ENCODE measurements at places on chromosomes 3 and 15.

DNA sequence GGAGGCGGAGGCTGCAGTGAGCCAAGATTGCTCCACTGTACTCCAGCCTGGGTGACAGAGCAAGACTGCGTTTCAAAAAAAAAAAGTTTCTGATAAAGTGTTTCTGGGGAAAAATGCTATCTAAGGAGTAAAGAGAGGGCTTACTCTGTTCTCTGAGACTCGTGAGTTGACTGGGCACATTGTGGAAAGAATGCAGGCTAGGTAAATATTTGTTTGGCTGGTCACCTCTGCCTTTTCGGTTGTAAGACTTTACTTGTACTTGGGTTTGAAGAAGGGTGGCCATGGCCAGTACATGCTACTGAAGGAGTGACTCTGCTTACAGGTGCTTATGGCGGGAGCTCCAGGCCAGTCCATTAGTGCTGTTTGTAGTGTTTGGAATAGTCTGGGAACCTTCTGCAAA lies 68.7 kb downstream of the RUBCN start:
- DNase-seq = no peak

GRCh38 chr15:88805031-88805780 lies 2.0 kb downstream of the ACAN start:
- DNase-seq = no peak

DNA sequence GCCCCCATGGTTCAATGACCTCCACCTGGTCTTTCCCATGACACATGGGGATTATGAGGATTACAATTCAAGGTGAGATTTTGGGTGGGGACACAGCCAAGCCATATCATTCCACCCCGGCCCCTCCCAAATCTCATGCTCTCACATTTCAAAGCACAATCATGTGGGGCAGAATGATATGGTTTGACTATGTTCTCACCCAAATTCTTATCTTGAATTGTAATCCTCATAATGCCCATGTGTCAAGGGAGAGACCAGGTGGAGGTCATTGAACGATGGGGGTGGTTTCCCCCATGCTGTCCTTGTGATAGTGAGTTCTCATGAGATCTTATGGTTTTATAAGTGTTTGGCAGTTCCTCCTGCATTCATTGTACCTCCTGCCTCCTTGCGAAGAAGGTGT lies 2.4 kb upstream of the CLEC3B start:
- DNase-seq = no peak

GRCh38 chr3:152785051-152785450 lies 49.9 kb upstream of the P2RY1 start:
- no peak for DNase-seq

- DNase-seq = no peak
Measured at GRCh38 chr15:73922186-73923151, 3.8 kb upstream of the LOXL1 start.

- DNase-seq = no peak
Measured at GRCh38 chr15:101827257-101827656, 15.3 kb downstream of the OR4F15 start.

DNA sequence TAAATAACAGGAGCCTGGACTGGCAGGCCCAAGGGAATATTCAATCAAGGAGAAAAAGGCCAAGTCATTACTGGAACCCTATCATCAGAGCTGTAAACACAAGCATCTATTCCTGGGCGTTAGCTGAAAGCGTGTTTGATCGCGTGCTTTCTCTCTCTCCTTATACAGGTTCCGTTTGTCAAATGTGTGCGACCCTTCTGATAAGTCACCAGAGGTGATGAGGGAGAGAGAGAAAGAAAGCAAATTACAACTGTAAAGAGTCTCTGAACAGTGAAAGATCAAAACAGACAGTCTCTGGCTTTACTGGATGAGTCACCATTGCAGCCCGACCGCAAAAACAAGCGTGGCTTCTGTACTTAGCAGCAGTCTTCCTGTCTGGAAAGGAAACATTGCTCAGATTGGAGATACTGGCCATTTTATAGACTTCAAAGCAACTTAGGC lies 39.5 kb upstream of the TPRG1 start:
- DNase-seq = peak; percentile 52

- no peak for DNase-seq
Measured at GRCh38 chr3:154764856-154765640, 315.1 kb upstream of the MME start.

- no peak for DNase-seq
Measured at GRCh38 chr3:105827959-105828358, 40.9 kb downstream of the CBLB start.

DNA sequence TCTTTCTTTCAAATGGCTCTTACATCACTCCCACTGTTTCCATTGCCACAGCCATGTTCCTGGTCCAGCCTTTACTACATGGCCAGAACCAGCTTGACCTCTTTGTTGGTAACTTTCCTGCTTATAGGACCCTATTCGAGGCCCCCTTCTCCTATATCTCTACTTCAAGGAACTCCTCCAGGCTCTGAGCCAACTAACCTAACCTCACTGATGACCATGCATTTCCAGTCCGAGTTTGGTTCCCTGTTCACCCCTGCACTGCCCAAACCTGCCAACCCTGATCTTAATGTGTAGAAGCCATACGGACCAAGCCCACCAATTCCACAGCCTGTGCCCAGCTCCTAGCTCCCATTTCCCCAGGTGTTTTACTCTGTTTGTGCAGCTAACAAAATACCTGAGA lies 38.4 kb upstream of the TIPARP start:
- DNase-seq = no peak

DNA sequence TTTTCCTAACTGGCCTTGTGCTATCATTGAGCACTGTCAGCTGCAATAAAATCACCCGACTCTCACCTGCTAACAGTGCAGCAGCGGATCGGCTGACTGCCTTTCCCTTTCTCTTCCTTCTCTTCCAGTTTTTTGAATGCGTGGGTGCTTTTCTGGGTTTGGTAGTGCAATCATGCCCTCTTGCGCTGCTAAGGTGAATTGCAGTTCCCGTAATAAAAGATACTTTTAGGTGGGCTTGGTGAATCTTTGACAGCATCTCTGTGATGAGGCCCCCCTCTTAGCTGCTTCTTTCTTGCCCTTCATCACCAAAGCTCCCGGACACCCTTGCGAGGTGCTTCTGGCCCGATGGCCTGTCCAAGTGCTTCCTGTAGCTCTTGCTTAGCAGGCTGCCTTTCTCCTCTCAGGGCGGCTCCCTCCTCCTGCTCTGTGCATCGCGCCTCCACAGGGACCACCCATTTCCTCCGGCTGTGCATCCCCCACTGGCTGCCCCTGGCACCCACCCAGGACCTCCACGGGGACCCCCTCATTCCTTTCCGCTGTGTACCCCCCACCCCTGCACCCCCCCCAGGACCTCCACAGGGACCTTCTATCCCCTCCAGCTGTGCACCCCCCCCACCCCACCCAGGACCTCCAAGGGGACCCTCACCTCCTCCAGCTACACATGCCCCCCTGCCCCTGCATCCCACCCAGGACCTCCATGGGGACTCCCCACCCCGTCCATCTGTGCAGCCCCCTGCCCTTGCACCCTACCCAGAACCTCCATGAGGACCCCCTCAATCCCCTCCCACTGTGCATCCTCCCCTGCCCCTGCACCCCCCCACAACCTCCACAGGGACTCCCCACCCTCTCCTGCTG lies 50.8 kb upstream of the RPL32 start:
- DNase-seq = peak; percentile 21

- no peak for DNase-seq
Measured at GRCh38 chr3:158768881-158769543, 32.8 kb upstream of the MFSD1 start.

- no peak for DNase-seq
Measured at GRCh38 chr3:32992310-32992686, 40.9 kb downstream of the CCR4 start.

All from KG1 (cell line).